Esophagus squamous epithelium (tissue), 5 donors: ENCODE measurements at places on chromosomes 6 and 20.

DNA sequence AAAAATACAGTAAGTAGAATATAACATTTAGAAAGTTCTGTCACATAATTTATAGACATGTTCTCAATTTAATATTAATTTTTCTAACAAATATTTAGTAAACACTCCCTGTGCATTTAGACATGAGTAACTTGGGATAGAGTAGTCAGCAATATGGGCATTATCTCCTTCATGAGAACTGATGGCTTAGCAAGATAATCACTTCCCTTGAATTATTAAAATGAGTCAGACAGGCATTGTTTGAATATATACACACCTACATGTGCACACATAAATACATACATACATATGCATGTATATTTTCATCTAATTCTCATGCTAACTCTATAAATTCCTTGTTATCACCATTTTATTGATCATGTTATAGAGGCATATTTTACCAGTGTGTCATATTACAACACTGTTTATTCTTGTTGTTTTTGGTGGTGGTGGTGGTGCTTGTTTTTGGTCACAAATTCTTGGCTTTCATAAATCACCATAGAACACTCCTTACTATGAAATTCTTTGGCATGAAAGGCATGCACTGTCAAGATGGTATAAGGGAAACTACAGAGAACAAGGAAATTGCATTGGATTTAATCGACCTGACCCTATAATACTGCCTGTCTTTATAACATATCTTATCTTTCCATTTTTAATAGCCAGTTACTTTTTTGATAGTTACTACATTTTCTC is 434.5 kb upstream of the MANEA start:
- no peak for DNase-seq
- no peak overlapping the region for H3K4me3 ChIP-seq
- no peaks in the 10 kb centered on the region for H3K4me1 ChIP-seq
- no peaks in the 10 kb centered on the region for H3K36me3 ChIP-seq

DNA sequence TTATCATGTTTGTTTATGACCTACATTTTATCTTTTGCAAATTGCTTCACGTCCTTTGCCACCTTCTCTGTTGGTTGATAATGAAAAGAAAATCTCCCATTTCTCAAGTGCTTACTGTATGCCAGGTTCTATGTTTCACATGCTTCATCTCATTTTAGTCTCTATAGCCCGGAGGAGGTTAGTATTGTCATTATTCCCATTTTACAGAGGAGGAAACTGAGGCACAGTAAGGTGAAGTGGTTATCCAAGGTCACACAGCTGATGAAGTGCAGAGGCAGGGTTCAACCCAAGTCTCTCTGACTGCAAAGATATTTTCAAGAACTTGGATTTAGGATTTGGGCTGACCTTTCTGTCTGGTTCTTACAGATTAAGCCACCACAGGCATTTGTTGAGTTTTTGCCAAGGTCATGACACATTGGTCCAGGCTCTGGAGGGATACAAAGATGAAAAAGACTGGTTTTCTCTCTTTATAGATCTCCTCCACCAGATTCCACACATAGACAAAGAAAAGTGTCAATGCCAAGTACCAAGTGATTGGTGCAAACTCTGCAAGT is 20.6 kb downstream of the CNBD2 start:
- no peak overlapping the region for H3K27ac ChIP-seq
- DNase-seq, result no peak
- no peaks in the 10 kb centered on the region for H3K27me3 ChIP-seq
- H3K36me3 ChIP-seq, result no peaks in the 10 kb centered on the region
- H3K4me1 ChIP-seq, result no peaks in the 10 kb centered on the region

GRCh38 chr6:150320442-150320841 is 48.4 kb upstream of the IYD start:
- no peak overlapping the region for H3K27ac ChIP-seq
- no peaks in the 10 kb centered on the region for H3K4me1 ChIP-seq
- no peaks in the 10 kb centered on the region for H3K27me3 ChIP-seq
- H3K4me3 ChIP-seq, result no peak overlapping the region
- H3K36me3 ChIP-seq, result no peaks in the 10 kb centered on the region

DNA sequence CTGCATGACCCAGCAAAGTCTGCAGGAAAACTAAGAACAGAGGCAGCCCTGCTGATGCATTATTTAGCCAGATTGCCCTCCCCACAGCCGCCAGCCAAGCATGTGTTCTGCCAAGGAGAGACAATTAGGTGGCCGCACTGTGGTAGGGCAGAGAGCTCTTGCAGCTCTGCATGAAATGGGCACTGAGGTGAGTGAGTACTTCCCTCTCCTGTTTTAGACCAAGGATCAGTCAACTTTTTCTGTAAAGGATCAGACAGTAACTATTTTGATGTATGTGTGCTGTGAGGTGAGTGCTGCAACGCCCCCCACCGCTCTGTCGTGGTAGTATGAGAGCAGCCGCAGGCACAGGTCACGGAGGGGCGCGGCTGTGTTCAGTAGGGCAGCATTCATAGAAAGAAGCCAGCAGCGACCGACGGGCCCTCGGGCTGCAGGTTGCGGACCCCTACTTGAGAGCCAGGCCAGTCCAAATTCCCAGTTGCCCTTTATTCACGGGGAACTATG is 23.8 kb upstream of the FAM50B start:
- H3K4me3 ChIP-seq, result no peak overlapping the region
- H3K4me1 ChIP-seq, result peaks cover 24% of the 10 kb centered on the region
- H3K27ac ChIP-seq, result peak overlapping the region; percentile 94
- no peaks in the 10 kb centered on the region for H3K36me3 ChIP-seq
- no peaks in the 10 kb centered on the region for H3K27me3 ChIP-seq

- no peak overlapping the region for H3K4me3 ChIP-seq
- H3K36me3 ChIP-seq, result no peaks in the 10 kb centered on the region
- no peaks in the 10 kb centered on the region for H3K4me1 ChIP-seq
- H3K27ac ChIP-seq, result no peak overlapping the region
- H3K27me3 ChIP-seq, result no peaks in the 10 kb centered on the region
- DNase-seq, result no peak
Observed at GRCh38 chr6:52759085-52759484, 4.2 kb downstream of the GSTA2 start.

- H3K27ac ChIP-seq, result peak overlapping the region; percentile 85
- H3K36me3 ChIP-seq, result no peaks in the 10 kb centered on the region
- H3K4me1 ChIP-seq, result no peaks in the 10 kb centered on the region
- peak overlapping the region; percentile 58 for H3K4me3 ChIP-seq
Observed at GRCh38 chr6:710601-711571, 17.9 kb upstream of the EXOC2 start.

DNA sequence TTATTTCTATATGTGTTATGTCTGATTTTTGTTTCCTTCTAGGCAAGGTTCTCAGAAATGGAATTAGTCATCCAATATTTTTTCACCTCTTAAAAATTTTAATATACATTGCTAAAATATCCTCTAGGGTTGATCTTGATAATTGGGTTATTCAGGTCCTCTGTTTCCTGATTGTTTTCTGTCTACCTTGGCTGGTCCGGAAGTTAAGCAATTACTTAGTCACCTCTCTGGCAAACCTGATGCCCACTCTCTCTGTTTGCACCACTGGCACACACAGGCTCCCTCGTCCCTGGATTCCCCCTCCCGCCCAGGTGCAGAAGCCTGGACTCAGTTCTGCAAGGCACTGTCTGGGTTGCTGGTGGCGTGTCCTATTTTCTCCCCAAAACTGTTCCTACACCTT is 27.7 kb downstream of the CST9L start:
- H3K36me3 ChIP-seq, result no peaks in the 10 kb centered on the region
- no peak overlapping the region for H3K27ac ChIP-seq

GRCh38 chr6:36729161-36729524 is 31.5 kb downstream of the RAB44 start:
- no peaks in the 10 kb centered on the region for H3K27me3 ChIP-seq
- peaks cover 6% of the 10 kb centered on the region for H3K4me1 ChIP-seq
- H3K36me3 ChIP-seq, result no peaks in the 10 kb centered on the region

DNA sequence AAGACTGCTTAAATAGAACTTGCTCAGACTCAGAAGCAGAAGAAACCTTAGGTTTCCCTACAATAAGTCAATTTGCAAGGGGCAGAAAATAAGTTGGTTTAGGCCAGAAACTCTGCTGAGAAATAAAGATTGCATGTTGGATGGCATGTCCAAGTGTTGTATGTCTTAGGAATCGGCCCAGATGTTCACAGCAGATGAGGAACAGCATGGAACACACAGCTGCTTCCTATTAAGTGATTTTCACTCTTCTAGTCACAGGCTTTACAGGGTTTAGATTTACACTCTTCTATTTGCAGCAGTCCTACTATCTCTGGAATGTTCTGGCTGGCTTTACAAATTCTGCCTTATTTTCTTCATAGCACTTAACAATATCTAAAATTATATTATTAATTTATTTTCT is 3.2 kb downstream of the ZKSCAN4 start:
- H3K4me3 ChIP-seq, result no peak overlapping the region
- no peaks in the 10 kb centered on the region for H3K27me3 ChIP-seq
- no peak overlapping the region for H3K27ac ChIP-seq
- DNase-seq, result no peak
- H3K36me3 ChIP-seq, result peaks cover 7% of the 10 kb centered on the region

GRCh38 chr6:160048471-160048870 is 73.1 kb upstream of the SLC22A1 start:
- H3K27ac ChIP-seq, result no peak overlapping the region
- no peaks in the 10 kb centered on the region for H3K27me3 ChIP-seq
- DNase-seq, result no peak
- peaks cover 8% of the 10 kb centered on the region for H3K4me1 ChIP-seq
- H3K4me3 ChIP-seq, result no peak overlapping the region

- no peak overlapping the region for H3K27ac ChIP-seq
- H3K4me1 ChIP-seq, result no peaks in the 10 kb centered on the region
- H3K36me3 ChIP-seq, result no peaks in the 10 kb centered on the region
- no peaks in the 10 kb centered on the region for H3K27me3 ChIP-seq
Observed at GRCh38 chr6:164185471-164185871, 771.0 kb downstream of the QKI start.

DNA sequence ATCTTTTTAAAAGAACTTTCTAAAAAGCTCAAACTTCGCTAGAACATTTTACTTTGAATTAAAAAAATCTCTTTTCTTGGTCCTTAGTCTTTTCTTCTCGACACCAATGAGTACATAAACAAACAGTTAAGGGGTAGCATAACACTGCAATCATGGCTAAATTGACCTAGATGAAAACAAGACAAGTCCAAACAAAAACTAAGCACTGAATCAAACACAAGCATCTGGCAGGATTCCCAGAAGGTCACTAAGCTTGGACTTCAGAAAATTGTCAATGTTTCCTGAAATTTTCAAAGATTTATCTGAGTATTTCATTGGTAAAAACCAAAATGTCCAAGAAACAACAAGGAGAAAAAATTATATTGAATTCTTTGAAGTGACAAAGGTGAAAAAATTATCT is 5.0 kb downstream of the COL21A1 start:
- H3K36me3 ChIP-seq, result no peaks in the 10 kb centered on the region
- H3K27me3 ChIP-seq, result no peaks in the 10 kb centered on the region
- no peak for DNase-seq
- H3K4me1 ChIP-seq, result peaks cover 87% of the 10 kb centered on the region
- H3K4me3 ChIP-seq, result no peak overlapping the region

GRCh38 chr6:3211681-3212080 is 15.8 kb downstream of the TUBB2B start:
- H3K27me3 ChIP-seq, result no peaks in the 10 kb centered on the region
- no peak overlapping the region for H3K4me3 ChIP-seq
- DNase-seq, result no peak
- H3K36me3 ChIP-seq, result no peaks in the 10 kb centered on the region
- H3K27ac ChIP-seq, result peak overlapping the region; percentile 31

DNA sequence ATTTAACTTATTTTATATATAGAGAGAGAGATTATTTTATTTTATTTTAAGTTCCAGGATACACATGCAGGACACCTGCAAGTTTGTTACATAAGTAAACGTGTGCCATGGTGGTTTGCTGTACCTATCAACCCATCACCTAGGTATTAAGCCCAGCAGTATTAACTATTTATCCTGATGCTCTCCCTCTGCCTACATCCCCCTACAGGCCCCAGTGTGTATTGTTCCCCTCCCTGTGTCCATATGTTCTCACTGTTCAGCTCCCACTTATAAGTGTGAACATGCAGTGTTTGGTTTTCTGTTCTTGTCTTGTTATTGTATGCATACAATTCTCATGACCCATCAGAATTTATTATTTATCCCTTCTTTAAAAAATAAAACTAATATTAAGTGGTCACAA is 34.6 kb downstream of the FKBP1C start:
- no peak overlapping the region for H3K4me3 ChIP-seq
- H3K4me1 ChIP-seq, result no peaks in the 10 kb centered on the region
- H3K36me3 ChIP-seq, result no peaks in the 10 kb centered on the region
- no peaks in the 10 kb centered on the region for H3K27me3 ChIP-seq
- H3K27ac ChIP-seq, result no peak overlapping the region
- no peak for DNase-seq

DNA sequence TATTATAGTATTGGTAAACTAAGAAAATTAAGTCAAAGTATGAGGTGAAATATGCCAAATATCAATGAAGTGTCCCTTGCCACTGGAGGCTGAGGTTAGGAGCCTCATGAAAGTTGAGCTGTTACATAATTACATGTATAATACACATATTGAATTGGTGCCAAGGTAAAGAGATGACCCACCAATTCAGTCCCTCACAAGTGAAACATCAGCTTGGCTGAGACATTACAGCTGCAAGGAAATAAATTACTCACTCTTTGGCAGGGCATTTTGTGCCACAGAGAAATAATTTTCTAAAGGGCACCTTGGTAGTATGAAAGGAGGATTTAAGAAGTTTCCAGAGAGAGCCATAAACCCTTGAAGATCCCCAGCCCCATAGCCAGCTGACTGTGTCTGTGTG is 127.4 kb downstream of the ADGRG6 start:
- no peaks in the 10 kb centered on the region for H3K27me3 ChIP-seq
- H3K27ac ChIP-seq, result no peak overlapping the region
- H3K36me3 ChIP-seq, result peaks cover 30% of the 10 kb centered on the region
- no peak for DNase-seq
- no peak overlapping the region for H3K4me3 ChIP-seq

- H3K36me3 ChIP-seq, result no peaks in the 10 kb centered on the region
- no peak overlapping the region for H3K4me3 ChIP-seq
- no peak overlapping the region for H3K27ac ChIP-seq
- peaks cover 84% of the 10 kb centered on the region for H3K4me1 ChIP-seq
- no peaks in the 10 kb centered on the region for H3K27me3 ChIP-seq
Observed at GRCh38 chr20:43953919-43954592, 39.4 kb downstream of the TOX2 start.

GRCh38 chr6:83685481-83685880 is 23.4 kb downstream of the SNAP91 start:
- H3K27me3 ChIP-seq, result no peaks in the 10 kb centered on the region
- H3K36me3 ChIP-seq, result no peaks in the 10 kb centered on the region
- DNase-seq, result no peak
- H3K4me3 ChIP-seq, result no peak overlapping the region

GRCh38 chr6:28737750-28738395 is 185.9 kb downstream of the TRIM27 start:
- H3K27me3 ChIP-seq, result peaks cover 100% of the 10 kb centered on the region
- no peak for DNase-seq
- no peaks in the 10 kb centered on the region for H3K36me3 ChIP-seq

GRCh38 chr20:35329435-35330139 is 37.4 kb upstream of the FAM83C start:
- H3K27me3 ChIP-seq, result no peaks in the 10 kb centered on the region
- H3K27ac ChIP-seq, result peak overlapping the region; percentile 23
- no peak overlapping the region for H3K4me3 ChIP-seq
- H3K4me1 ChIP-seq, result peaks cover 38% of the 10 kb centered on the region

GRCh38 chr20:37406010-37406998 is 60.4 kb downstream of the SRC start:
- no peaks in the 10 kb centered on the region for H3K27me3 ChIP-seq
- H3K36me3 ChIP-seq, result peaks cover 26% of the 10 kb centered on the region
- DNase-seq, result no peak
- H3K4me1 ChIP-seq, result peaks cover 18% of the 10 kb centered on the region
